ENCODE measurements at places on chromosomes 4 and X.

- no peak for DNase-seq
Measured at GRCh38 chr4:159018062-159018629, 84.7 kb upstream of the RAPGEF2 start.

DNA sequence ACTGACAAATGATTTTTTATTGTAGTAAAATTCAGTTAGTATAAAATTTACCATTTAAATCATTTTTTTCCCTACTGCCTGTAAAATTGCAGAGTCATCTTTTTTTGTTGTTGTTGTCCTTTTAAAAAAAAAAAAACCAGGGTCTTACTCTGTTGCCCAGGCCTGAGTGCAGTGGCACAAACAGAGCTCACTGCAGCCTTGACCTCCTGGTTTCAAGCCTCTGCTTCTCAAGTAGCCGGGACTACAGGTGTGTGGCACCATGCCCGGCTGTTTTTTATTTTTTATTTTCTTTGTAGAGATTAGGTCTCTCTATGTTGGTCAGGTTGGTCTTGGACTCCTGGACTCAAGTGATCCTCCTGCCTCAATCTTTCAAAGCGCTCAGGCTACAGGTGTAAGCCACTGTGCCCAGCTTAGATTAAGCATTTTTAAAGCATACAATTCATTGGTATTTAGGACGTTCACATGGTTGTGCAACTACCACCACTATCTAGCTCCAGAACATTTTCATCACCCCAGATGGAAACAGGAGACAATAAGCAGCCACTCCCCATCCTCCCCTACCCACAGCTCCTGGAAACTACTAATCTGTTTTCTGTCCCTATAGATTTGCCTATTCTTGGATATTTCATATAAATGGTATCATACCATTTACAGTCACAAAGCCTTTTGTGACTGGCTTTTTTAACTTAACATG, 59.7 kb upstream of the PGRMC2 start:
- DNase-seq, result no peak

DNA sequence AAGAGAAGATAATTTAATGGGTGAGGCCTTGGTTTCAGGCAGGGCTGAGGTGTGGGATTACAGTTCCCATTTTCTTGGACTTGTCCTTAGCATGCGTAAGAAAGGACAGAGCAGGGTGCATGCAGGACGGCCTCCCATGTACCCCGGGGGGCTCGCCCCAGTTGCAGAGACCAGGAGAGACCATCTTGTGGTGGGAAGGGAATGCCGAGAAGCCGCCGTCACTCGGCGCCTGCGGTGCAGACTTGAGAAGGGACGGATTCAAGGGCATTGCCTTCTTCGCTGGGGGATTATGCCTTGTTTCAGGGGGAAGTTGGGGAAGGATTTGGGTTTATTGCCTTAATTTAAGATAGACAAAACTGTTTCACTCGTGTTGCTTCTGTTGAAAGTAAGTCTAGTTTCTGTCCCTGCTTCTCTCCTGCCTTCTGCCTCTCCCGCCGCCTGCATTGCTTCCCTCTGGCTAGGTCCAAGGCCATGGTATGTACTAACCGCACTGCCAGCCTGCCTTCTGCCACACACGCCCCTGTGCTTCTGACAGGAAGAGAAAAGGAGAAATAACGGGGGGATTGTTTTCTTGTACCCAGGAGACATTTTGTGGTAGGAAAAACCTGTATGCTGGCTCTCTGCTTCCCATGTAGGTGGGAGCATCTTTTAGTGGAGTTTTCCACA, 175.9 kb downstream of the DCLK2 start:
- DNase-seq, result no peak

DNA sequence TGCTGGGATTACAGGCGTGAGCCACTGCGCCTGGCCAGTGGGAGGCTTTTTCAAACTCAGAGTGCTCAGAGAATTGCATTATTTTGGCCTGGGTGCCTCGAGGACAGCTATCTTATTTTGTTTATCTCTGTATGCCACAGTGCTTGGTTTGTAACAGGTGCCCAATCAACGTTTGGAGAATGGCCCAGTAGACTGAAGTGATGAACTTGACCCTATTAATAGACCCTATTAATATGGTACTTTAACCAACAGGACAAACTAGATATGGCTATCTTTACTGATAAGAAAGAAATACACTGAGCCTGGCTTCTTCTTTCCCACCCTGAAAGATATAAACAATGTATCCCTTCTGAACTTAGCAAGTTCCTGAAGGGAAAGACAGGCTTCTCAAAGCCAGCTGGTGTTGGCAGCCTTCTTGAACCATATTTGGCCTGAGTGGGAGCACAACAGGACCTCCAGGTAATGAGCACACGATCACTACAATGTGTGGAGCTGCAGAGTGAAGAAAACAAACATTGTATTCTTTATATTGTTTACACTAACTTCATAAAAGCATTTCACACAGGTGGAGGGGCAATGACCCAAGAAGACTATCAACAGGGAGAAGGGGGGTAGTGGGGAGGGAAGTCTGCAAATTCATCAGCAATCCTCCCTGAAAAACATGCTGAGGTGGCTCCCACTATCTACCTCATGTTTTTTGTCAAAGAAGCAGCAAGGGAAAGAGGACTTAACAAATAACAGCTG, 41.7 kb downstream of the PRPS1 start:
- DNase-seq, result no peak

GRCh38 chr4:19293781-19294180, 957.9 kb upstream of the SLIT2 start:
- no peak for DNase-seq

GRCh38 chrX:39318506-39319343, 517.5 kb downstream of the MID1IP1 start:
- DNase-seq, result no peak

GRCh38 chr4:48234575-48234974, 35.1 kb downstream of the TEC start:
- no peak for DNase-seq

GRCh38 chr4:100635899-100636298, 118.1 kb upstream of the EMCN start:
- no peak for DNase-seq

- DNase-seq, result no peak
Measured at GRCh38 chr4:36286481-36286871, 5.1 kb downstream of the DTHD1 start.

DNA sequence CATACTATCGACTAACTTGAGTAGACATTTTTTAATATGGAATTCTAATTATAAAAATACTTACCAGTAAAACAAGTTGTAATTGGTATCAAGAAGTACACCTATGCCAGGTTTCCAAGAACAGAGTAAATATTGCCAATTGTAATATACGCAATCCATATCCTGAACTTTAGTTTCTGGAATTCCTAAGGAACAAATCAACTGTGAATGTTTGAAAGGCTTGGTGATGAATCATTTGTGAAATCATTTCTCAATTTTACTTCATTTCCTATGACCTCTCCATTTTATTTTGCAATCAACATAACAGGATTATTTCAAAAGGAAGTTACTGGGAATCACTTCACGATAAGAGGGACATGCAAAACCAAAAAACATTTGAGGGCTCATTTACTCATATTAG, 3.7 kb downstream of the IL13RA2 start:
- DNase-seq, result no peak

DNA sequence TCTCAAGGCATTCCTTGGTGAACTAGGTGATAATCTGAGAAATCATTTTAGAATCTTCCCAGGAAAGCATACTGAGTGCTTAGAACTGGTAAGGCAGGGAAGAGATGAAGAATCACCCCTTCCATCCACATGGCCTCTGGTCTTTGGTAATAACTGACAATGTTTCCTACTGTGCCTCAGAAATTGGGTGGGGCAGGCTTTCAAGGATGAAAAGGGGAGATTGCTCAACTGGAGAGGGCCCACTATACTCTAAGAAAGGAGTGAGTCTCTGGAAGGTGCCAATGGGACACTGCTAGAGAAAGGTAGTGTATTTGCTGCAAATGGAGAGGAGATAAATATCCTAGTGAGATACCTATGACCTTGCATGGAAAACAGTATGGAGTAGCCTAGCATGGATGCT, 135.0 kb upstream of the SCML1 start:
- no peak for DNase-seq

DNA sequence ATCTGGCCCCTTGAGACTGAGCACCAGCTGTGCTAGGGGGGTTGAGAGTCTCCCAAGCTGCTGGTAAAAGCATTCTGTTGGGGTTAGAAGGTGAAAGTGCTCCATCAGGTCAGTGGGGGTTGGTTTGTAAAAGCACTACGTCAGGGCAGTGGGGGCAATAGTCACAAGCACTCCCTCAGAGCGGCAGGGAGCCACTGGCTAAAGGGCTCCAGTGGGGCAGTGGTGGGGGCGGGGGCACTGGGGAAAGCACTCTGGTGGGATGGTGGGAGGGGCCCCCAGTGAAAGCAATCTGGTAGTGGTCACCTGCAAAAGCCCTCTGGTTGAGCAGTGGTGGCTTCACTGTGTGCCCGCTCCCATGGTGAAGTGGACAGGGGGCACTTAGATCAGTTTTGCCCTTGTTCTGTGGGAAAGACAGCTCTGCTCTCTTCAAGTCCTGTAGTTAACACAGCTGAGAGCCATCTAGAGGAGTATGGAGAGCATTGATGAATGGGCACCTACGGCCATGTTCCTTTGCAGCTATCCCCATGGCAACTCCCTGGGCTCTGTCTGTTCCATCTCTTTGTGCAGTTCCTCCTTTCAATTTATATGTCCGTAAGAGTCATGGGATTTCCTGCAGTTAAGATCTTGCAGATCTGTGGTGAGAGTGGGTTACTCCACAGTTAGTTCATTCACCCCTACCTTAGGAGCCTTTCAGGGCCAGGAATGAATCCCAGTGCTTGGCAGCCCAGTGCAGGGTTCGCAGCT, 106.4 kb downstream of the SH3BGRL start:
- DNase-seq, result no peak

DNA sequence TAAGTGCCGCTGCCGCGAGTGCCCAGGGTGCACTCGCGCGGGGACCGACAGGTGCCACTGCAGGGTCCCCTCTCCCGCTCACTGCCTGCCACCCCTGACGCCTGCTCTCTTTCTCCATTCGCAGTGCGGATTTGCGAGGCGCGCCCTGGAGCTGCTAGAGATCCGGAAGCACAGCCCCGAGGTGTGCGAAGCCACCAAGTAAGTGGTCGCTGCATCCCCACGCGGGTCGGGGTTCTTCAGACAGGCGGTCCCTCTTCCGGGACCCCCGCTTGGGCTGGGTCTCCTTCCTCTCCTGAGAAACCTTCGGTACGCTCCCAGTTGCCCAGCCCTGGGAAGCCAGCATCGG, 547 bp downstream of the GUCY1A1 start:
- peak; percentile 78 for DNase-seq

DNA sequence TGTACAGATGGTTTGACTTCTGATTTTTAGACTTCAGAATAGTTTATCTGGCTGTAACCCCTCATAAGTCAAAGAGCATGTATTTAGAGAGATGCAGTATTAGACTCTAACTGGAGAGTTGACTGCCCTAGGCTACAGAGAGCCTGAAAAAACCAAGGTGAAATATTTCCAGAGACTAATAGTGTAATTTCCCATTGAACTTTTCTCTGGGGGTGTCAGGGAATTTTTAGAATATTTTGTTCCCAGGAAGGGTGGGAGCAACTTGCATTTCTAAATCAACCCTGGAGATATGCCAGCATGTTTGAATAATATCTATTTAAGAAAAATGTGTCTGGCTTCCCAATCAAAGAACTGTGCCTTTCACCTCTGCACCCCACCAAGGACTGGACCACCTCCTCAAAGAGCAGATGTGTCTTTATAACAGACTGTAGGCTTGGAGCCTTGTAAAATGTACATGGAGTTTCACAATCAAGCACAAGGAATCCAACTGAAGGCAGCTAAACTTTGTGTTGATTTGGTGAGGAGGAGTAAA, 2.0 kb downstream of the ANXA3 start:
- no peak for DNase-seq

- no peak for DNase-seq
Measured at GRCh38 chr4:86403575-86403974, 43.7 kb upstream of the MAPK10 start.

GRCh38 chr4:98619180-98619579, 39.2 kb downstream of the TSPAN5 start:
- DNase-seq, result no peak

DNA sequence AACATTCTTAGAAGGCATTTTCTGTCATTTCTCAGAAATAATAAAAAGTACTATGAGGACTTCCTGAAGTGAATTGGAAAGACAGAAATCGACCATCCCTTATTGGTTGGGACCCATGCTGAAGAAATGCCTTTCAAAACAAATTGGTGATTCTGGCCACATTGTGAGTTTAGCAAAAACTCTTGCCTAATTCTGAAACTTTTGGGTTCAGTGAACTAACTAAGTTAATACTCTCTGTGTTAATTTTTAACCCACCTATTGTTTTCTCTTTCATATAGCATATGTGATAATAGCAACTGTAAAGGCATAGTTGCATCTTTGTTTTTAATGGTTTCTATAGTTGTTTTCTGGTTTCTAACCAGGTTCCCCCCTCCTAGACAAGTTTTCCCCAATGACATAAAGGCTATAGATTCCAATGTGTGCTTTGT, 129.3 kb upstream of the FAT1 start:
- DNase-seq, result no peak

- DNase-seq, result no peak
Measured at GRCh38 chr4:140116442-140117104, 37.4 kb downstream of the MAML3 start.

GRCh38 chr4:6404611-6405396, 67.6 kb downstream of the PPP2R2C start:
- no peak for DNase-seq

GRCh38 chr4:174225349-174226049, 58.0 kb downstream of the FBXO8 start:
- DNase-seq, result no peak

DNA sequence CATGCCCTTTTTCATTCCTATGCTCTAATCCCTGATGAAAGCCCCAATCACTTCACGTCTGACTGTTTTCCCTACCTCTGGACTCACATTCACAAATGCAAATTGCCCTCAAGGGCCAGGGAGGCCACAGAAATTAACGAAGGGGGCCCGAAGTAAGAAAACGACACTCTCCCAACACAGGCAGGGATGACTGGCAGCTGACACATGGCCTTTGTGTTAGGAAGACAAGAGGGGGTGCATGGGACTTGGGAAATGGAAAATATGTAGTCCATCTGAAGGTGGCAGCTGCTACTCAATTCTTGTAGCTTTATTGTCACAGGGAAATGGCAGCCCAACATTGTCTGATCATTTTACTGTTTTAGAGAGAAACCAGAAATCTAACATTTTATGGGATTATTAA, 12.3 kb upstream of the SPARCL1 start:
- no peak for DNase-seq

GRCh38 chr4:151541389-151542071, 132.6 kb downstream of the FHIP1A start:
- no peak for DNase-seq

DNA sequence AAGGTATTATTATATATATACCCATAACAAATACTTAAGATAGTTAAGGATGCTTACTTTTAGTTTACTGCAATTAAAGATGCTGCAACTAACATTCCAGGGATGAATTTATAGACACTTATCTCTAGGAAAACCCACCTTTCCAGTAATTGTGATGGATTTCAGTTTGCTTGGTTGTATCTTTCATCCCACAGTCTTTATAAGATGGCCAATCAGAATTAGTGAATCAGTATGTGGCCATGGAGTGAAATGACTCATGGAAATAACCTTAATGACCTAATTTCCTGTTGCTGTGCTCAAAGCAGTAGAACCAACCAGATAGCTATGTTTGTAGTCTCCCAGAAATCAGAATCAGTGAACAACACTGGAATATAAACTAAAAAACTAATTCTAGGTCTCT, 26.4 kb downstream of the MOSPD2 start:
- no peak for DNase-seq

- no peak for DNase-seq
Measured at GRCh38 chr4:150308824-150309472, 230.7 kb downstream of the DCLK2 start.
